ENCODE measurements at places on chromosomes 11 and 22. TPM values are rescaled to one million over a fixed set of nuclear protein-coding genes. Genes with fewer than 3 reads are reported as not detected.

DNA sequence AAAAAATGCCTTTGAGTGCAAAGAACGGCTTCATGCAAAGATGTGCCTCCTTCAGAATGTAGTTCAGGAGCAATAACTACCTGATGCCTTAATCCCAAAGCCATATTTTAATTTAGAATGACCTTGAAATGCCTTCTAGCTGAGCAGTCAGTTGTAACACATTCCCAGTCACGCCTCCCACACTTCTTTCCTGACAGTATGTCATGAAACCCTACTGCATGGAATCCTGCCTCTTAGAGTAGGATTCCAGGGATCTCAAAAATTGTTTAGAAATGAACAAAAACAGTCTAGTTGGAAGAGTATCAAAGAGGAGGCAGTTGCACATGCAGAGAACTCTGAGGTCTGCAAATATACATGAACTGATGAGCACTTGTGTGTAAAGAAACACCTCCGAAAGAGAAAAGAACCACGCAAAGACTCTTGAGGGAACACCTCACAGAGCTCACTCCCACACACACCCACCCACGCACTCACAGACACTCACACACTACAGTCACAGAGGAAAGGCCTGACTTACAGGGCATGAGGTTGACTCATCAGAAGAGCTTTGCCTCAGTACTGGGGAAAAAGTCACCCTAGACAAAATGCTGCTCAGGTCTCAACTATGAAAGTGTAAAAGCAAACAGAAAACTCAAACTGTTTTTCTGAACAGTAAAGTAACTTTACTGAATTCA lies 77.4 kb downstream of the GGTLC2 start:
- peaks cover 38% of the 10 kb centered on the region for H3K4me1 ChIP-seq
- peak overlapping the region; percentile 96 for H3K27ac ChIP-seq
- no peaks in the 10 kb centered on the region for H3K27me3 ChIP-seq
- H3K36me3 ChIP-seq = no peaks in the 10 kb centered on the region
- DNase-seq = peak; percentile 45

GRCh38 chr22:38285018-38285417 lies 12.2 kb upstream of the TMEM184B start:
- H3K27ac ChIP-seq = no peak overlapping the region
- H3K27me3 ChIP-seq = no peaks in the 10 kb centered on the region
- no peak for DNase-seq
- H3K4me1 ChIP-seq = no peaks in the 10 kb centered on the region
- H3K36me3 ChIP-seq = no peaks in the 10 kb centered on the region

Gene FBLN1
- total RNA-seq = not detected

Gene FAM227A
- total RNA-seq = 0.57 TPM

Gene SLC6A5
- not detected for total RNA-seq

Gene MMP11
- total RNA-seq = 11.6 TPM

GRCh38 chr11:95766701-95767100 lies 22.9 kb downstream of the FAM76B start:
- H3K4me1 ChIP-seq = peaks cover 7% of the 10 kb centered on the region
- H3K4me3 ChIP-seq = no peak overlapping the region
- no peak overlapping the region for H3K27ac ChIP-seq

Gene TMA7B
- total RNA-seq = 1.4 TPM

Gene GAL3ST1
- total RNA-seq = 0.46 TPM

GRCh38 chr22:47095395-47096122 lies 333.1 kb downstream of the TBC1D22A start:
- no peak for DNase-seq
- H3K4me1 ChIP-seq = no peaks in the 10 kb centered on the region
- H3K4me3 ChIP-seq = no peak overlapping the region
- H3K27me3 ChIP-seq = no peaks in the 10 kb centered on the region
- peaks cover 7% of the 10 kb centered on the region for H3K36me3 ChIP-seq

GRCh38 chr11:35794333-35794732 lies 131.8 kb downstream of the TRIM44 start:
- H3K27me3 ChIP-seq = no peaks in the 10 kb centered on the region
- no peak overlapping the region for H3K4me3 ChIP-seq
- H3K36me3 ChIP-seq = peaks cover 3% of the 10 kb centered on the region
- DNase-seq = no peak
